Mesothelial cell of epicardium (in vitro differentiated cells): ENCODE measurements at places on chromosomes 3 and 15.

DNA sequence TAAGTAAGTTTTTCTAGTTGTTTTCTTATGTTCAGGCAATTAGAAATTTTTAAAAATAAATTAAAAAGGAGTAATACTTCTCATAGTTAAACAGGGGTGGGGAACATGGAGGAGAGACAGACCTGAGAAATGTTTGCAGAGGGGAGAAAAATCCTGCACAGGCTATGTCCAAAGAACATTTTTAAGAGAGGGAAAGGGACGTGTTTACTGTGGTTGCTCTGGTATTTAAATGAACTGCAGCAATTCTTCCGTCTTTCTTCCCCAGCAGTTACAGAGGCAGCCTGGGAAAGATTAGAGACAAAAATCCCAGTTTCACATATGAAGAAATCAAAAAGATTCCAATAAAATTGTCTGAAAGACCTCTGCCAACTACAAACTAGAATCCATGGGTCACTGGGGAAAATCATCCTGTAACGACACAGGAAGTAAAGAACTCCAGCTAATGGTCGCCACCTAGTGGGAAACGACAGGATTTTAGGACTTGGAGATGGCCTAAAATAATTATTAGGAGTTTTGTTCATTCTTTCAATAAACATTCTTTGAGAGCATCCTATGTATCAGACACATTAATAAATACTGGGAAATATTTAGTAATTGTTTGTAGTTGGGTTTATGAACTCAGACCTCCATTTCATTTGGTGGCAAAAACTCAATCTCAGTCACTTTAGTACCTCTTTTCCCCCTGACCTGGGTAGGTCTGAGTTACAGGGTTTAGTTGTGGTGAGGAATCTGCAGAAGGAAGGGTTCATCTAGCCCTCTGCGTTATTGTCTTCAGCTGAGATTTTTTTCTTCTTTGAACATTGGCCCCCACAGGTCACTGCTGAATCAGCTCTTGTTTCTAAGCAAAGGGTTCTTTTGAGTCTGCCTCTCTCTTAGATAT lies 69.9 kb upstream of the GOLIM4 start:
- no peaks in the 10 kb centered on the region for H3K36me3 ChIP-seq
- H3K4me3 ChIP-seq: no peak overlapping the region
- no peaks in the 10 kb centered on the region for H3K27me3 ChIP-seq
- DNase-seq: no peak

DNA sequence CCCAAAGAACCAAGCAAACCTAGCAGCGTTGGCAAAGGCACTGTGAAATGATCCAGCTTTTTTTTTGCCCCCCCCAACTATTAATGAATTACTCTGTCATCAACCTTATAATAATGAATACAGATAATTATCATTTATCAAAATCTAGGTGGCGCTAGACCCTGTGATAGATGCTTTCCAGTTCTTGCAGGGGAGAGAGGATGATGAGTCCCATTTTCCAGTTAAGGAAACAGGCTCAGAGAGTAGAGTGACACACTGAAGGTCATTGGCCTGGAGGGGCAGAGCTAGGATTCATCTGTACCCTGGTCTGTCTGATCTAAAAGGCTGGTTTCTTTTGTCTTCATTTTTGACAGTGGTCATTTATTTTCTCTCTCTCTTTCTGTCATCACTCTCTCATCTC lies 5.0 kb downstream of the ACOX2 start:
- H3K4me3 ChIP-seq: no peak overlapping the region
- no peaks in the 10 kb centered on the region for H3K27me3 ChIP-seq
- H3K4me1 ChIP-seq: peaks cover 25% of the 10 kb centered on the region
- no peak overlapping the region for H3K27ac ChIP-seq
- H3K36me3 ChIP-seq: peaks cover 2% of the 10 kb centered on the region

GRCh38 chr15:91478717-91479191 lies 374.8 kb upstream of the SLCO3A1 start:
- H3K27me3 ChIP-seq: peaks cover 4% of the 10 kb centered on the region
- H3K27ac ChIP-seq: no peak overlapping the region
- H3K4me1 ChIP-seq: peaks cover 10% of the 10 kb centered on the region
- no peaks in the 10 kb centered on the region for H3K36me3 ChIP-seq
- no peak for DNase-seq
- H3K4me3 ChIP-seq: no peak overlapping the region

DNA sequence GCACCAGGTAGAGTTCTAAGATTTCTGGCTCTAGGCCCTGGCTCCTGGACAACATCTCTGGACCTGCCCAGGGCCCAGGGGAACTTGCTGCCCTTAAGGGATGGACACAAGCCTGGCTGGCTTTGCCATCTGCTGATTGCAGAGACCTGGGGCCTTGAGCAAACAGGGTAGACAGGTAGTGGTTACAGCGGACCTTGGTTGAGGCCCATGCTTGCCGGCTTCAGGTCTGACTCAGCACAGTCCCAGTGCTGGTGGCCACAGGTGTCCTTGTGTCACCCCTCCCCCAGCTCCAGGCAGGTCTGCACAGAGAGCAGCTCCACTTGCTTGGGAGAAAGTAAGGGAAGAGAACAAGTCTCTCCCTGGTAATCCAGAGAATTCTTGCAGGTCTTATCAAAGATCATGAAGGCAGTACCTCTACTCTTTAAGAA lies 15.9 kb upstream of the ACTL6A start:
- no peak for DNase-seq
- H3K27me3 ChIP-seq: no peaks in the 10 kb centered on the region
- no peak overlapping the region for H3K27ac ChIP-seq
- H3K4me1 ChIP-seq: peaks cover 4% of the 10 kb centered on the region
- no peaks in the 10 kb centered on the region for H3K36me3 ChIP-seq

GRCh38 chr3:53255775-53256703 lies at the start of gene TKT:
Gene TKT (minus strand): TSS chr3:53256022. CDS start chr3:53255942, 80 bp downstream.
- peaks cover 36% of the 10 kb centered on the region for H3K4me1 ChIP-seq
- DNase-seq: peak; percentile 73
- H3K36me3 ChIP-seq: no peaks in the 10 kb centered on the region
- H3K4me3 ChIP-seq: peak within 1 kb of the TSS; percentile 90
- H3K27ac ChIP-seq: peak within 1 kb of the TSS; percentile 82
- H3K27me3 ChIP-seq: no peaks in the 10 kb centered on the region

GRCh38 chr15:101059381-101060341 lies 140.5 kb downstream of the LRRK1 start:
- DNase-seq: peak; percentile 21
- H3K27ac ChIP-seq: no peak overlapping the region
- no peak overlapping the region for H3K4me3 ChIP-seq
- peaks cover 10% of the 10 kb centered on the region for H3K36me3 ChIP-seq

GRCh38 chr3:109018828-109019227 lies 65.1 kb upstream of the GUCA1C start:
- no peak for DNase-seq
- H3K4me3 ChIP-seq: no peak overlapping the region
- no peaks in the 10 kb centered on the region for H3K36me3 ChIP-seq
- peaks cover 6% of the 10 kb centered on the region for H3K4me1 ChIP-seq
- H3K27ac ChIP-seq: no peak overlapping the region

- no peak overlapping the region for H3K4me3 ChIP-seq
- no peak overlapping the region for H3K27ac ChIP-seq
- peaks cover 66% of the 10 kb centered on the region for H3K27me3 ChIP-seq
- DNase-seq: no peak
- H3K4me1 ChIP-seq: no peaks in the 10 kb centered on the region
Measured at GRCh38 chr15:96440978-96441377, 110.5 kb downstream of the NR2F2 start.

GRCh38 chr3:105812194-105812586 lies 56.6 kb downstream of the CBLB start:
- H3K4me1 ChIP-seq: peaks cover 29% of the 10 kb centered on the region
- H3K36me3 ChIP-seq: peaks cover 14% of the 10 kb centered on the region
- H3K27me3 ChIP-seq: no peaks in the 10 kb centered on the region

- H3K4me1 ChIP-seq: no peaks in the 10 kb centered on the region
- H3K27ac ChIP-seq: no peak overlapping the region
- DNase-seq: no peak
- H3K4me3 ChIP-seq: no peak overlapping the region
Measured at GRCh38 chr3:186442162-186442561, 80.1 kb upstream of the DGKG start.

- peaks cover 11% of the 10 kb centered on the region for H3K4me1 ChIP-seq
- no peak overlapping the region for H3K4me3 ChIP-seq
- no peak for DNase-seq
- H3K27me3 ChIP-seq: no peaks in the 10 kb centered on the region
Measured at GRCh38 chr3:123813876-123814275, 70.3 kb downstream of the MYLK start.

- H3K36me3 ChIP-seq: no peaks in the 10 kb centered on the region
- peak overlapping the region; percentile 96 for H3K27ac ChIP-seq
- DNase-seq: no peak
- no peaks in the 10 kb centered on the region for H3K27me3 ChIP-seq
Measured at GRCh38 chr15:70323111-70323851, 225.6 kb upstream of the TLE3 start.

DNA sequence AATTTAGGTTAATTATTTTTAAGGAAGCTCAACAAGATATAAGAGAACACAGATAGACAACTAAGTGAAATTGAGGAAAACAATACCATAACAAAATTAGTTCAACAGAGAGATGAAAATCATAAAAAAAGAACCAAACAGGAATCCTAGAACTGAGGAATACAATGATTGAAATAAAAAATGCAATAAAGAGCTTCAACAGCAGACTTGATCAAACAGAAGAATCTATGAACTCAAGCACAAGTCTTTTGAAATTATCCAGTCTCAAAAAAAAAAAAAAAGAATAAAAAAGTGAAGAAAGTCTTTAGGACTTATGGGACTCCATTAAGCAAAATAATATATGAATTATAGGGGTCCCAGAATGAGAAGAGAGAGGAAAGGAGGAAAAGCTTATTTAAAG lies 42.0 kb upstream of the GNB4 start:
- peaks cover 4% of the 10 kb centered on the region for H3K36me3 ChIP-seq
- DNase-seq: no peak
- H3K27ac ChIP-seq: no peak overlapping the region
- H3K4me1 ChIP-seq: no peaks in the 10 kb centered on the region

- H3K27ac ChIP-seq: no peak overlapping the region
- peaks cover 81% of the 10 kb centered on the region for H3K27me3 ChIP-seq
- H3K4me3 ChIP-seq: no peak overlapping the region
- H3K4me1 ChIP-seq: no peaks in the 10 kb centered on the region
Measured at GRCh38 chr3:14598143-14598569, 53.4 kb upstream of the CCDC174 start.

- no peak for DNase-seq
- no peaks in the 10 kb centered on the region for H3K4me1 ChIP-seq
- H3K27ac ChIP-seq: no peak overlapping the region
Measured at GRCh38 chr15:80274554-80274953, 22.5 kb upstream of the CTXND1 start.

- no peak for DNase-seq
- H3K36me3 ChIP-seq: no peaks in the 10 kb centered on the region
- H3K4me3 ChIP-seq: no peak overlapping the region
- peaks cover 8% of the 10 kb centered on the region for H3K4me1 ChIP-seq
Measured at GRCh38 chr15:38263996-38264395, 11.4 kb downstream of the SPRED1 start.

GRCh38 chr3:149023951-149024350 lies 32.6 kb downstream of the GYG1 start:
- H3K27me3 ChIP-seq: no peaks in the 10 kb centered on the region
- no peak overlapping the region for H3K4me3 ChIP-seq
- H3K36me3 ChIP-seq: peaks cover 40% of the 10 kb centered on the region

DNA sequence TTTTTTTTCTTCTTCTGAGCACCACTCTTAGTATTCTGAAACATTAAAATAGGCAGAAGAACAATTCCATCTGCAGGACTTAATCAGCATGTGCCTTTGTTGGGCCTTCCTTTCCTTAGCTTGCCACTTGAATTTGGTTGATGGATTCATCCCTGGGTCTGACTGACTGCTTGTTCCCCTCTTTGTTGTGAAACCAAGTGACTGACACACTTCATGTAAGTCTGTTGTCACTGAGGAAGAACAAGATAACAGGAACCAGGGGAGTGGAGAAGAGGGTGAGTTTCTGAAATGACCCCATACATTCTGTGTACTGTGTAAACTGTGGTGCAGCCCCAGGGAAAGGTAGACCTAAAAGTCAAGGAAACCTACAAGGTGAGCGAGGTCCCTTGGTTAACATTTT lies 188.7 kb upstream of the TBC1D5 start:
- DNase-seq: no peak
- no peak overlapping the region for H3K27ac ChIP-seq
- H3K36me3 ChIP-seq: peaks cover 3% of the 10 kb centered on the region
- H3K4me1 ChIP-seq: peaks cover 10% of the 10 kb centered on the region
- H3K4me3 ChIP-seq: no peak overlapping the region
- H3K27me3 ChIP-seq: no peaks in the 10 kb centered on the region

GRCh38 chr3:169240786-169241486 lies 422.6 kb downstream of the MECOM start:
- no peaks in the 10 kb centered on the region for H3K36me3 ChIP-seq
- peaks cover 47% of the 10 kb centered on the region for H3K4me1 ChIP-seq
- DNase-seq: no peak
- no peaks in the 10 kb centered on the region for H3K27me3 ChIP-seq

- H3K27me3 ChIP-seq: peaks cover 22% of the 10 kb centered on the region
- no peak overlapping the region for H3K27ac ChIP-seq
- DNase-seq: no peak
- no peak overlapping the region for H3K4me3 ChIP-seq
- H3K36me3 ChIP-seq: no peaks in the 10 kb centered on the region
Measured at GRCh38 chr3:188147782-188148181, 6.2 kb upstream of the LPP start.

DNA sequence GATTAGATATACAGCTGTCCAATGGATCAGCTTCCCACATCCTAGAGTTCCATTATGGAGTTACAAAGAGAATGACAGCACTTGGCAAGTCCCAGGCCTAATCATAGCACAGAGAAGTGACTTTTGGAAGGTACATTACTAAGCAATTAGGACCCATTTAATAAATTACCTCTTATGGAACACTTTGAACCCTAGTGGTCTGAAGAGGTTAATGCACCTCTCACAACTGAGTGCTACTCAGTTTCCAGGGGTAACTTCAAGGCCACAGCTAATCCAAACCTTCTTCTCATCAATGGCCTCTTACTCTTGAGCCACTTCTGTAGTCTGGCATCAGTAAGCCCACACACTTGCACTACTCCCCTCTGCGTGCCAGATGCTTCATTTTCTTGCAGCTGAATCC lies 34.9 kb upstream of the MEIS2 start:
- H3K4me1 ChIP-seq: peaks cover 60% of the 10 kb centered on the region
- H3K27ac ChIP-seq: peak overlapping the region; percentile 59
- DNase-seq: no peak

DNA sequence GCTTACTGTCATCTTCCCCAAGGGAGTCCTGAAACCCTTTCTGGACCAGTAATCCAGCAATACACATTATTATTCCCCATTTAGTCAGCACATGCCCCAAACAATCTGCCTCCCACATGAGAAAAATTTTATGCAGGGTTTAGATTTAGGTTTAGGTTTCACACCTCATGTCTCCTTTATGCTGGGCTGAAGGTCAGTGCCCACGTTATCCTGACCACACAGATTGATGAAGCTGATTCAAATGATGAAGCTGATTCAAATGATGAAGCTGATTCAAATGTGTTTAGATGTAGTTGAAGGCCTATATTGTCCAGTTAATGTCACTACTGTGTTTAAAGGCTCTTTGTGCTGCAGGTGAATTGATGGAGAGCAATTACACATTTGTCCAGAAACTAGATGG lies 18.1 kb upstream of the ZBED2 start:
- no peaks in the 10 kb centered on the region for H3K36me3 ChIP-seq
- no peaks in the 10 kb centered on the region for H3K27me3 ChIP-seq
- DNase-seq: no peak
- H3K4me1 ChIP-seq: peaks cover 6% of the 10 kb centered on the region
- H3K4me3 ChIP-seq: no peak overlapping the region

GRCh38 chr3:187230011-187230410 lies 32.7 kb downstream of the RTP1 start:
- no peaks in the 10 kb centered on the region for H3K4me1 ChIP-seq
- H3K4me3 ChIP-seq: no peak overlapping the region
- peaks cover 13% of the 10 kb centered on the region for H3K27me3 ChIP-seq
- no peak overlapping the region for H3K27ac ChIP-seq

- H3K36me3 ChIP-seq: no peaks in the 10 kb centered on the region
- H3K27ac ChIP-seq: no peak overlapping the region
- DNase-seq: no peak
- H3K4me3 ChIP-seq: no peak overlapping the region
Measured at GRCh38 chr3:104190681-104191080, 1176.0 kb upstream of the ALCAM start.
